ENCODE measurements at places on chromosomes 7 and 10.

DNA sequence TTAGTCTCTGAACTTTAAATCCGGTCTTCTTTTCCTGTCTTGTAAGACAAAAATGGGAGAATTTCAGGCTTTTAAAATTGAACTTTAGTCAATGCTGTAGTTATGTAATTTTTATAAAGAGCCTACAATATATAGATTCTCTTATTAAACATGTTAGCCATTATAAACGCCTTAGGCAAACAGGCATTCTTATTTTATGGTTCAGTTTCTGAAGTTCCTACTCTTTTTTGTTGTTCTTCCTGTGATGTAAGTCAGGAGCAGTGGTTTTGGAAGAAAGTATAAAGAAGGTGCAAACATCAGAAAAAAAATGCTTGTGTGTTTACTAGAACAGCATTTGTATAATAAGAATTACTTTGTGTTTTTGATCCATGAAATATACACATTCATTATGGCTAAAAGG, 41.6 kb downstream of the BICC1 start:
- DNase-seq: no peak

DNA sequence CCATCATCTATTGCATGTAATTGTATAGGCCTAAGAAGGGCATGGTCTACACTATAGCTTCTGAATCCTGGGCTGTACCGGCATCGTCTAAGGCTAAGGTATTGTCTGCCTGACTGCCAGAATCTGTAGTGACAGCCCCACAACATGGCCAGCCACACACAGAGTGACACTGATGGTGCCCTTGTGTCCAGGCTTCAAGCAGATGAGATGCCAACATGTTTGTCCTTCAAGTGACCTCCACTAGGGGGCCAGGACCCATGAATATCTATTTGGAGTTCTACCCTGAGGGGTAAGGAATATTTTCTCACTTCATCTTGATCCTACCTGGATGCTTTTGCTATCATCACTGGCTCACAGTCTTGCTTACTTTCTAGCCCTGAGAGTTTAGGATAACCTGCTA, 1.5 kb downstream of the CYP3A7 start:
- peak; percentile 6 for DNase-seq

DNA sequence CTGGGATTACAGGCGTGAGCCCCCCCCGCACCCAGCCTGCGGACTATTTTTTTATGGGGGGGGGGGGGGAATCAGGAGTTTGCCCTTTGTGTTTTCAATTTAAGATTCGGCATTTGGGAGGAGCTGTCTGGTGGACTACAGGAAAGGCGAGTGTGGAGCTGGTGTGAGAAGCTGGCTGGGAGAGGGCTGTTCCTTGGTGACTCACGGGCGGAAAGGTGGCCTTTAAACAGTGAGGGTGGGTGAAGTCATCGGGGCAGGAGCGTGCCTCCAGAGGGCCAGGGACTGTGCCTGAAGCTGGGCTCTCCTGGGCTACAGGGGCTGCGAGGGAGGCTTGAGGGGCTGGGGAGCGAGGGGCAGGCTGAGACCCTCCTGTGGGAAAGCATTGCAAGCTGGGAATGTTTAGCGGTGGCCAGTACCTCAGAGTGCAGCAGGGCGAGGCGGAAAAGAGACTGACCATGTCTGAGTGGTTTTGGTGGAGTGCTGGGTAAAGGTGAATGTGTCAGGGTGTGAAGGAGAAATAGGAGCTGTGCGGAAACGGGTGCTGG, 39.7 kb upstream of the ZNF32 start:
- no peak for DNase-seq

GRCh38 chr7:44182827-44183226, 6.4 kb downstream of the GCK start:
- DNase-seq: no peak

DNA sequence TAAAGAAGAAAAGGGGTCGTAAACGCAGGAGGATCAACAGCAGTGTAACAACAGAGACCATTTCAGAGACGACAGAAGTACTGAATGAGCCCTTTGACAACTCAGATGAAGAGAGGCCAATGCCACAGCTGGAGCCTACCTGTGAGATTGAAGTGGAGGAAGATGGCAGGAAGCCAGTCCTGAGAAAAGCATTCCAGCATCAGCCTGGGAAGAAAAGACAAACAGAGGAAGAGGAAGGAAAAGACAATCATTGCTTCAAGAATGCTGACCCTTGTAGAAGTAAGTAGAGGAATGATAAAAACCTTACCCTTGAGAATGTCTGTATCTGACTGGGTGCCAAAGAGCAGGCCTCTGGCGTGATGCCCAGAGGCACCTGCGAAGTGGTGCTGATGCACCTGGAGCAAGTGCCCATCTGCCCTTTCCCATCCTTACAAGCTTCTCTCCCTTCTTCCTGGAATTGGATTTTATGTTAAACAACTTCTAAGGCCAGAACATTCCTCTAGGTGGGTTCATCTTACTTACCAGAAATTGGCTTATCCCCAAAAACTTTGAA, 86.4 kb upstream of the SAMD8 start:
- DNase-seq: no peak

DNA sequence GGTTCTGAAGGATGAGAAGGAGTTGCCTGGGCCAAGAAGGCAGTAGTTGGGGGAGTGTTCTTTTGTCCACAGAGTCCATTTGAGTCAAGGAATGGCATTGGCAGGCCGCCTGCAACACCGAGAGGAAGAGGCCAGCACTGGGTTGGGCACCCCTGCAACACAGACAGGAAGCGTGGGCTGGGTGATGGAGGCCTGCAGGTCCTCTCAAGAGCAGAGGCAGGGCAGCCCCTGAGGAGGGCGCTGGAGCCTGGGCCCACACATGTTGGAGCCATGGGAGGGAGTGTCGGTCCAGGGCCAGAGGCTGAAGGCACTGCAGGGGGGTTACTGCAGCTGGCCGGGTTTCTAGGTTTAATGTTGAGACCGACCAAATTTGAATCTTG, 137.3 kb downstream of the PTPN20 start:
- no peak for DNase-seq

DNA sequence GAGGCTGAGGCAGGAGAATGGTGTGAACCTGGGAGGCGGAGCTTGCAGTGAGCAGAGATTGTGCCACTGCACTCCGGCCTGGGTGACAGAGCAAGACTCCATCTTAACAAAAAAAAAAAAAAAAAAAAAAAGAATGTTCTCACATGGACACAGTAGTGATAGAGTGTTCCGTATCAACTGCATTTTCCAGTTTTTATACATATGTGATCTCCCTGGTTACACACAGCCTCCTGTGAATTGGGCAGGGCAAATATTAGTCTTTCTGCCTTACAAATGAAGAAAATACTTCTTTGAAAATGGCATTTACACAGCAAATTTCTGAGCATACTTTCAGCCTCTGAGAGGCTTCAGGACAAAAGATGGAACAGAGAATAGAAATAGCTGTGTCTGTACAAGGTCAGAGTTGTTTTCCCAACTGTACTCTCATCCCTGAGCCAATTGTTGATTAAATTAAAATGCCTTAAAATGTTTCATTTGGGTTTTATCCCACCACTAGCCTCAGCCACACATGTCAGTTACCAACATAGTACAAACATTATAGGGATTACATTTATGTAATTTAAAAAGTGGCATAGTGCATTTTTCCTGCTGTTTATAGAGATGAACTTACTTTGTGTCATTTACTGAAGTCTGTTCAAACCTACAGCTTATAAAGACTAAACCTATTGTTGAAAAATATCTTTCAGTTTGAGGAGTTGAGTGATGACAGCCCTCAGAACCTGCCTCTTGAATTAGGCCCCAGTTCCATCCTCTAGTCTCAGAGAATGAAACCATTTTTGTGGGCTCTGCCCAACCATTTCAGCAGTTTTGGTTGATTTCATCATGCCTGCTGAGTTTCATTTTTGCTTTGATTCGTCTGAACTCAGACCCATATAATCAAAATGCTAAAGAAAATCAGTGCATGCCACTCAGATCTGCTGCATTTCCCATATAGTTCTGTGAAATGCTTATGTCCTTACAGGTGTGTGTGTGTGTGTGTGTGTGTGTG, 609.4 kb upstream of the C7orf33 start:
- no peak for DNase-seq

GRCh38 chr10:60964257-60965235, 20.6 kb upstream of the RHOBTB1 start:
- DNase-seq: peak; percentile 86

DNA sequence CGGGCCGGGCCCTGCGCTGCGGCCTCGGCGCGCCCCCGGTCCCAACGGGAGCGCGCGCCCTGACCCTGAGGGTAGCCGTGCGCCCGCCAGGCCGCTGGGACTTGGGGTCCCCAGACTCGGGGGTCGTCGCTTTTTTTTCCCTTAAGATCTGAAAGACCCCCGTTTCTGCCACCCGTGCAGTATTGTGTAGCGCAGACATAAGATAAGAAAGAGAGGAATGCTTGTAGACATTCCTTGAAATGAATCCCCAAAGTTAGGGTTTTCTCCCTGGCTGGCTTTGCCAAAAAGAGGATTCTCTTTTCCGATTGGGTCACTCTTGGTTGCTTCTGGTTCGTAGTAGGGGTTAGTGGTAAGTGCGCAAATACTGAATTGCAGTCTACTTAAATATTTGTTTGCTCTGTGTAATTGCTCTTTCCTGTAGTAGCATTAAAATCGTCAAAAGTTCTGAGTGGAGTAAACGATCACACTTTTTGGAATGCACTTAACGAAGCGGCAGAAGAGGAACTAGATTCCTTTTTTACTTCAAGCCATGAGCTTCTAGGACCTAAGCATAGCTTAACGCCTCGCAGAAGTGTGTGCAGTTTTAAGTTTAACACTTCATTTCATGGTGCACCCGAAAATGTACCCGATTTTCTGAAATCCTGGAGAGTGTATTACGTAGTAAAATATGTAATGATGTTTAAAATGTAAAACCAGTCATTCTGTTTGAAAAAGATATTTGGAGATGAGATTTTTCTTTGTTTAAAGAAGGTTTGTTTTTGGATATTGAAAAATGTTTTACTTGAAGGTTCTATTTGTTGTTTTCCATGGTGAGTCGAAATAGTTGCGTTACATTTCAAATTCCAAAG, 1.3 kb downstream of the CUL1 start:
- peak; percentile 66 for DNase-seq

DNA sequence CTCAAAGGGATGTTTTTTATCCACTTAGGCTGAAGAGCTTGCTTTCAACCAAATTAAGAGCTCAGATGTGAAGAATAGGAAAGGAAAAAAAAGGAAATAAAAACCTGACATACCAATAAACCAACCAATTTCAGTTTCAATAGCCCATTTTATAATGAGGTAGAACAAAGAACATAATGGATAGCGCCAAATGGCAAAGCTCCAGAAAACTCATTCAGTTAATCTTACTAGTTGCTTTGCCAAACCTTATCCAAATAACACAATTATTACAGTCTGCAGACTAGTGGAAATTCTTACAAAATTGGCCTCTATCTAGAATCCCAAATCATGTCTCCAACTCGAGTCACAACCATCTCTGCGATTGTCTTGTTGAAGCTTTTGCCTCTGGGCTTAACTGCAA, 337.0 kb downstream of the CRPPA start:
- DNase-seq: no peak
